ENCODE measurements at places on chromosomes 6 and 20. TPM values are rescaled to one million over a fixed set of nuclear protein-coding genes. Genes with fewer than 3 reads are reported as not detected.

Gene NOL7
- total RNA-seq: 44.9 TPM

Gene RBPJL
- total RNA-seq: not detected

Gene FAM209B
- not detected for total RNA-seq

Gene PRR18
- 0.29 TPM for total RNA-seq

Gene TENT5A
- 79.6 TPM for total RNA-seq
